Neuronal stem cell (in vitro differentiated cells): ENCODE measurements at places on chromosomes 16 and 17.

DNA sequence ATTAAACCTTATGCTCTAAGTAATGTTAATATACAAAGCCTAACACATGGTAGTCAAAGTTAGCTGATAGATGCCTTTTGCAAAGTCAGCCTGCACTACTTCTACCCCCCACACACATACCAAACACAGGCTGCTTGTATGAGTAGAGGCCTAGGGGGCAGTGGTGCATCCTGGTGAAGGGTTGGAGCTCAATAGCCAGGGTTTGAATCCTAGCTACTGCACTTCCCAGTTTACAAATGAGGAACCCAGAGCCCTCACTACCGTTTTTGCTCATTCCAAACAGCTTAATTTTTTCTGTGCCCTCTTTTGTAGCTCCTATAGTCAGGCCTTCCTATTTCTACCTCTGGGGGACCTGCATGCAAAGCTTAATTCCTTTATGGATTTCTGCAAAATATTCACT, 18.9 kb upstream of the HYDIN start:
- no peak for DNase-seq

GRCh38 chr16:31438414-31438813, 4.2 kb downstream of the ZNF843 start:
- no peak for DNase-seq

- no peak for DNase-seq
Observed at GRCh38 chr17:28216528-28216927, 102.5 kb upstream of the TMEM97 start.

- peak; percentile 48 for DNase-seq
Observed at GRCh38 chr17:7656958-7657609, 6.4 kb downstream of the ATP1B2 start.

DNA sequence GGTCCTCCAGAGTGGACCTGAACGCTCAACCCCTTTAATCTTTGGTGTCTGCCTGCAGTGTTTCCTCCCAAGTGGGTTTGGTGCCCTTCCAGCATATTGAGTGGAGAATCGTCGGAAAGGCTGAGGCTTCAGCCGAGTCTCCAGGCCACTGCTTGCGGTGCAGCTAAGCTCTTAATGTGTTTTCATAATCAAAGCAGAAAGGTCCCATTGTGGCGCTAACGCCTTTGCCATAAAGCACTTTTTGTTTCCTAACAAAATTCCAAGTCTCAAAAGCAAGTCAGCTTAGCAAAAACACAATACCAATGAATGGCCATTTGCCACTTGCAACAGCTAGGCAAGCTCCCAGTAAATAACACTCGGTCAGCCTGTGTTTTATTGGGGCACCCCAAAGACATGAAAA, 57.6 kb downstream of the KSR1 start:
- DNase-seq, result no peak

- no peak for DNase-seq
Observed at GRCh38 chr16:10345629-10346028, 40.2 kb upstream of the ATF7IP2 start.

- DNase-seq, result no peak
Observed at GRCh38 chr16:13781575-13782338, 138.2 kb upstream of the ERCC4 start.

DNA sequence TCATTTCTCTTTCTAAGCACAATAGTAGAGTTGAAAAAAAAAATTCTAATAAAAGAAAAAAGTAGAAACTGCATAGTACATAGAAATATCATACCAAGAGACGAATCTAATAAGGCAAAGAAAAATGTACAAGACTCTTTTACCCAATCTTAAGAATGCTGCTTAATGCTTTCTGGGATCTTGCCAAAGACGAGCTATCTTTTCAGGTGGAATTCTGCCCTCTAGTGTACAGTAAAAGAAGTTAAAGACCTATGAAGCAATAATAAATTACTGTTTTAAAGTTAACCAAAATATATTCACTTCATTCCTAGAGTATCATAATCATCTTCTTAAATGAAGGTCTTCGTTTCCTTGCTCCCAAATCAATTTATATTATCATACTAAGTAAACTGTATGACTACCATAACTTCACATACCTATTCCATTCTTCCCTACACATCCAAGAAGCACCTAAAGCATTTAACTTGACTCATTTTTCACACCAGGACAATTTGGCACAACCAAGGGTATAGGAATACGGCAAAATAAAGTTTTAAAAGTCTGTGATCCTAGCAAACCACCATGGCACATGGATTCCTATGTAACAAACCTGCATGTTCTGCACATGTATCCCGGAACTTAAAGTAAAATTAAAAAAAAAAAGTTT, 47.7 kb downstream of the CFDP1 start:
- peak; percentile 29 for DNase-seq

GRCh38 chr17:83096401-83097224, 17.2 kb downstream of the METRNL start:
- DNase-seq, result no peak

DNA sequence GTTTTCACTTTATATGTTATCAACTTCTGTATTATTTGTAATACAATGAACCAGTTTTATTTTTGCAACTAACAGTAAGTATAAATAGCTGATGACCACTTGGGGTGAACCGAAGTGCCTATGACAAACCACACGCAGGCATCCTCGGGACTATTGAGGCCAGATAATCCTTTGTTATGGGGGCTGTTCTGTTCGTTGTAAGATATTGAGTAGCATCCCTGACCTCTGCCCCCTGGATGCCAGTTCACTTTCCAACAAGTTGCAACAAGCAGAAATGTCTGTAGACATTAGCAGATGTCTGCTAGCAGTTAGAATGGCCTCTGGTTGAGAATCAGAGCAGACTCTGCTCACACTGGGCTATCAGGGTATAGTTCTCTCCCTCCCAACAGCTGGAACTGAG, 277.0 kb downstream of the WWOX start:
- no peak for DNase-seq

DNA sequence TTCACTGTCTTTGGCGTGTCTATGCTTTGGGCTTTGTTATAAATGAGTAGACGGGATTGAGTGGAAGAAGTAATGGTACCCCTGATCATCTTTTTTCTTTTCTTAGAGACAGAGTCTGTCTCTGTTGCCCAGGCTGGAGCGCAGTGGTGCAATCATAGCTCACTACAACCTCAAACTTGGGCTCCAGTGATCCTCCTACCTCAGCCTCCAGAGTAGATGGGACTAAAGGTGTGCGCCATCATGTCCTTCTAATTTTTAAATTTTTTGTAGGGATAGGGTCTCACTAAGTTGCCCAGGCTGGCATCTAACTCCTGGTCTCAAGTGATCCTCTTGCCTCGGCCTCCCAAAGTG, 14.9 kb upstream of the GPRC5B start:
- no peak for DNase-seq

DNA sequence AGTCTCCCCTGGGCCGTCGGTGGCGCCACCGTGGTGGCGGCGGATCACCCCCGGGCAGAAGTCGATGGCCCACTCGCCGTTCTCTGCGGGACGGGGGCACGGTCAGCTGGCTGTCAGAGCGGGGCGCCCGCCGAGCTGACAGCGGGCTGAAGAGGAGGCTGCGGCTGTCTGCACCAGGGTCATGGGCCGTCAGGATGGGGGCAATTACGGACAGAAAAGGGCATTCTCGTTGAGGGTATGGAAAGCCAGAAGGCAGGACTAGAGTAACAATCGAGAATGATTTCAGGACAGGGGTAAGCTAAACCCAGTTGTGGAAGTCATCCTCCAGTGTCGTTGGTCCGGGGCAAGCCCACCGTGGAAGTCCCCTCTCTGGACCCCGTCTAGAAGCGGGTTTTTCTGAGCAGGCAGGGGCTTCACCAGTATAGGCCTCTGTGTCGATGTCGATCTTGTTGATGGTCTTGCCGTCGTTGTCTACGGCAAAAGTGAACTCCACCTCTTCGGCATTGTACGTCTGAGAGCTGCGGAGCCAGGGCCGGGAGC, 1.7 kb downstream of the CHRNE start:
- DNase-seq, result no peak

GRCh38 chr17:1580979-1581676, 18.5 kb upstream of the PITPNA start:
- DNase-seq, result no peak

DNA sequence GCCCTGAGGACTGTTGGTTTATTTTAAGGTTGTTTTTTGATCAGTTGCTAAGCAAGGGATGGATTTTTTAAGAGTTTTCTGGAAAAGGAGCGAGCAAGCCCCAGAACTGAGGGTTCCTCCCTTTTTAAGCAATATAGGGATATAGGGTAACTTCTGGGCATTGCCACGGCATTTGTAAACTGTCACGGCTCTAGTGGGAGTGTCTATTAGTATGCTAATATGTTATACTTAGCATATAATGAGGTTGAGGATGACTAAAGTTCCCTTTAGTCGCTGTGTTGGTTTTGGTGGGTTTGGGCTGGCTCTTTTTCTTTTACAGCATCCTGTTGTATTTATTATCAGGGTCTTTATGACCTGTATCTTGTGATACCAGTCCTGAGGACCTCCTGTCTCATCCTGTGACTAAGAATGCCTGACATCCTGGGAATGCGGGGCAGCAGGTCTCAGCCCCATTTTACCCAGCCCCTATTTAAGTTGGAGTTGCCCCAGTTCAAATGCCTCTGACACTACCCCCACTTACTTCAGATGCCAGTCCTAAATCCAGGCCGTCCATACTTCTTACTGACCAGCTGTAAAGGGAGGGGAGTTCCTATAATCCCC, 59.4 kb downstream of the MFSD11 start:
- DNase-seq, result no peak

DNA sequence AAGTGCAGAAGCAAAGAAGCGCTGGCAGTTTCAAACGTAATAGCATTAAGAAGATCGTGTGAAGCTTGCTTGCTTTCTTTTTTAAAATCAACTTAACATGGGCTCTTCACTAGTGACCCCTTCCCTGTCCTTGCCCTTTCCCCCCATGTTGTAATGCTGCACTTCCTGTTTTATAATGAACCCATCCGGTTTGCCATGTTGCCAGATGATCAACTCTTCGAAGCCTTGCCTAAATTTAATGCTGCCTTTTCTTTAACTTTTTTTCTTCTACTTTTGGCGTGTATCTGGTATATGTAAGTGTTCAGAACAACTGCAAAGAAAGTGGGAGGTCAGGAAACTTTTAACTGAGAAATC, 17.4 kb upstream of the RAB11FIP4 start:
- no peak for DNase-seq

DNA sequence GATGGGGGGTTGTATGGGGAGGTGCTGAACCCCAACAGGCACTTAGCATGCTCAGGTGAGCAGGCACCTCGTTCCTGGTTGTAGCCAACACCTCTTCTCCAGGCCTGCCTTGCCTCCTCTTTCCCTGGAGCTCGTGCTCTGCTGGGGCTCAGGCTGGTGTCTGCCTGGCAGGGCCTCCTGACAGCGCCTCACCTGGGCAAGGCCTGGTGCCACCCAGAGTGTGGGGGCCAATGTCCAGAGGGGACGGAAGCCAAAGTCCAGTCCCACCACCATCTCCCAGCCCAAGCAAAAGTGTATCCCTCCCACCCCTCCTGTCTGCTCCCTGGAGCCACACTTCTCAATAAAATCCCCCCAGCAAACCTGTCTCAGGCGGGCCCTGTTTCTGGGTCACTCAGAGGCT, 304.2 kb upstream of the TNRC6C start:
- DNase-seq, result no peak

DNA sequence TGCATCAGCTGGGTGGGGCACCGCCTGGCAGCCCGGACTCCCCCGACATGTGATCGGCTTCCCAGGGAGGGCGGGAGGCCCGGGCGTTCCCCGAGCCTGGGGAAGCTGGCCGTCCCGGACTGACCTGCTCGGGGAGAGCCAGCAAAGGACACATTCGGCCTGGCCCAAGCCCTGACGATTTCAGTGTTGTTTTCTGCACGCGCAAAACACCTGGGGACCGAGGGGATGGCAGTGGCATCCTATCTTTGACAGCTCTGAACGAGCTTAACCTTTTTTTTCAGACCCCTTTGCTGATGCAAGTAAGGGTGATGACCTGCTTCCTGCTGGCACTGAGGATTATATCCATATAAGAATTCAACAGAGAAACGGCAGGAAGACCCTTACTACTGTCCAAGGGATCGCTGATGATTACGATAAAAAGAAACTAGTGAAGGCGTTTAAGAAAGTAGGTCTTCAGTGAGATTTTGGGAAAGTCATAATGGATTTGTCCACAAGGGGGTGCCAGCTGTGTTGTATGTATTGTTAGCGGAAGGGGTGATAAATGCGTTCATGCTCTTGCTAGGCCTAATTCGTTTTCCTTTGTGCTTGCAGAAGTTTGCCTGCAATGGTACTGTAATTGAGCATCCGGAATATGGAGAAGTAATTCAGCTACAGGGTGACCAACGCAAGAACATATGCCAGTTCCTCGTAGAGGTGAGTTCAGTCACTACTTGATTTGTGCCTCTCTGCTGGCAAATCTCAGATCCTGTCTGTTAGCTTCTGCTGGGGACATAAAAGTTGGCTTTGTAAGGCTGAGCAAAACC, 1.0 kb downstream of the EIF1 start:
- peak; percentile 68 for DNase-seq

DNA sequence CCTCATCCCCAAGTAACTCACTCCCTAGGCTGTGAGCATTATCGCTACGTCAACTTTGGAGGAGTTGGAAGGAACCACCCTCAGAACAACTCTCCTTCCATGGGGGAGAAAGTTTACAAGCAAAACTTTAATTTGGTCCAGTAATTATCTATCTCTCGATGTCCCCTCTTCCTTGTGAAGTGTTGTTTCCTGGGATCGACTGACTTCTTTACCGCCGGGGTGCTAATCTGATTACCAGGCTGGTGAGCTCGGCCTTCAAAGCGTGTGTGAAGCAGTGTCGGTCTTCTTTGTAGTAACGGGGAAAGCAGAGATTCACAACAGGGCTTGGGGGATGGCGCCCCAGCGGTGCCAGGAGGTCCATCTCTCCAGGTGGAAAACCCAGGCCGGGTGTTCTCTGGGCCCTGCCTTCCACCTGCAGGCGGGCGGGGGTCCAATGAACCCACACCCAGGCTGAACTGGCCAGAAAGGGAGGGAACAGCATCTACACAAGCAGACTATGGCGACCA, 14.5 kb upstream of the FOXF1 start:
- no peak for DNase-seq

GRCh38 chr17:3961564-3962047, 2.6 kb downstream of the ATP2A3 start:
- DNase-seq, result no peak

DNA sequence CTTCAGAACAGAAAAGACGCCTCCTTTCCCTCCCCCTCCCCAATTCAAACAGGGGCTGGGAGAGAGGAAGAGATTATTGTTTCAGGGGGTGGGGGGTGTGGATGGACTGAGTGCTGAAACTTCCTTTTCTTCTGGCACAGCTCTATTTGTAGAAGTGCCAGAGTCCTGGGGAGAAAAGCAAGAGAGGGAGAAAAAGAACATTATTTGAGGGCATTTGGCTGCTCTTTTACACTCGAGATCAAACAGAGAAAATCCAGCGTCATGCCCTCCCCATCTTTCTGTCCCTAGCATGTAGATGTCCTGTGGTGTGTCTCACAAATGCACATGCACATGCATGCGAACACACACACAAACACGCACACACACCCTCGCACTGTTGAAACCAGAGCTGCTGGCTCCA, 13.0 kb downstream of the ARL4D start:
- DNase-seq, result no peak

DNA sequence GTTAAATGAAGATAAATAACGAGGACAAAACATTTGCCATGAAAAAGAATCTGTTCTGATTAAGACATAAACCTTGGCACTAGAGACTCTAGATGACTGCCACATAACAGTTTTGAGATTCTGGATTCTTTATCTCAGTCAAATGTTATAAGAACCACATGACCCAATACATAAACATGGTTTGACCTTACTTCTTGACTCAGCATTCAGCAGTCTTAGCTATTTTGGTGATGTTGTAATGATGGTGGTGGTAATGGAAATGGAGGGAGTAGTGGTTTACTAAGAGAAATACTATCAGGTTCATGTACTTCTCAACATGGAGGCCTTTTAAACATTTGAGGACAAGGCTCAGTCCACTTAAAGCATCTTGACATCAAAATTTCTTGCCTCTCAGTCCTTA, 925.4 kb downstream of the CDH11 start:
- no peak for DNase-seq

GRCh38 chr17:40883031-40883430, 2.0 kb downstream of the KRT20 start:
- DNase-seq, result no peak
